Brain pericyte (primary cell): ENCODE measurements at places on chromosomes 11 and 22.
A peak's percentile ranks its signal among the peaks of the same experiment; 100 is the strongest.

DNA sequence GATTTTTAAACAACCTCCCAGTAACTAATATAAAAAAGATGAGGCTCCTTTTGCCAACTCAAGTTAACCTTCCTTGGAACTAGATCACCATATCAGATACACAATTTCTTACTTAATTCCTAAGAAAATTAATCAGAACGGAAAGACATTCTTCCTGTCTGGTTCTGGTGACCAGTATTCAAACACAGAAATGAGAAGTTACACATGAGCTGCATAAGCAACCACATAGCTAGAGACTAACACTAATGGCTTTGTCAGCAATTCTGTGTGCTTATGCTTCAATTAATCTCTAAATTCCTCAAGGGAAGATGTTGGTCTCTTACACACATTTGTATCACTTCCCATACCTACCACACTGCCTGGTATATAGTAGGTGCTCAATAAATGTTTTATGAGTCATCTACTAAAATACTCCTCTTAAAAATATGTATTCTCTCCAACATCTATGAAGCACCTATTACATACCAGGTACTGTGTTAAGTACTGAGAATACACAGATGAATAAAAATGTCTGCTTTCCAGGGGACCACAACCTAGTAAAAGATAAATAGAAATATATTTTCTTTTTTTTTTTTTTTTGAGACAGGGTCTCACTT is 54.5 kb downstream of the GAB2 start:
- no peak for DNase-seq

GRCh38 chr11:15627560-15627959 is 512.8 kb downstream of the INSC start:
- DNase-seq: no peak

DNA sequence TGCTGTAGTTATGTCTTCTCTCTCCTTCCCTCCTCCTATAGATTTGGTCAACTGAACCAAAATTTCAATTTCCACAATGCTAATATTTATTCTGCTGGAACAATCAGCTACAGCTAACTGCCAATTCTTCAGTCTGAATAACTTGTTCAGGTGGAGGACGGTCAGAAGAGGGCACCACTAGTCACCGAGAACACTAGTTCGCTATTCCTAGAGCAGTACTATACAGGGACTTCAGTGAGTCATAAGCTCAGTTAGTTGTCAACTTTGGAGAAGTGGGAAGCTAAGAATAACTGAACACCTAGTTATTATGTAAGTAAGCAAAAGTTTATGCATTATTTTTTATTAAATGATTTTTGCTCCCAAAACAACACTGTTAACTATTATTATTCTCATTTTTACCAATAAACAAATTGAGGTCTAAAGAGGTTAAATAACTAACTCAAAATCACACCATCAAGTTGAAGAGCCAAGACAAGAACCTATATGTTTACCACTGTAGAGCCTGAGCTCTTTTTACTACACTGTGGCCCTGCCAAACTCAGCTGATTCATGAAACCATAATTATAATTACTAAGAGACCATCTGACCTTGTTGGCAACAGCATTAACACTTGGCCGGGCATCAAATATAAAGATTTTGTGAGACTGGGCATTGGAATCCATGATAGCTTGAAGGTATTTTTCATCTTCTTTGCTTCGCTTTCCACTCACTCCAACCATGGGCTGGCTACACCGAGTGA is 59.0 kb downstream of the CEP57 start:
- DNase-seq: peak; percentile 45

DNA sequence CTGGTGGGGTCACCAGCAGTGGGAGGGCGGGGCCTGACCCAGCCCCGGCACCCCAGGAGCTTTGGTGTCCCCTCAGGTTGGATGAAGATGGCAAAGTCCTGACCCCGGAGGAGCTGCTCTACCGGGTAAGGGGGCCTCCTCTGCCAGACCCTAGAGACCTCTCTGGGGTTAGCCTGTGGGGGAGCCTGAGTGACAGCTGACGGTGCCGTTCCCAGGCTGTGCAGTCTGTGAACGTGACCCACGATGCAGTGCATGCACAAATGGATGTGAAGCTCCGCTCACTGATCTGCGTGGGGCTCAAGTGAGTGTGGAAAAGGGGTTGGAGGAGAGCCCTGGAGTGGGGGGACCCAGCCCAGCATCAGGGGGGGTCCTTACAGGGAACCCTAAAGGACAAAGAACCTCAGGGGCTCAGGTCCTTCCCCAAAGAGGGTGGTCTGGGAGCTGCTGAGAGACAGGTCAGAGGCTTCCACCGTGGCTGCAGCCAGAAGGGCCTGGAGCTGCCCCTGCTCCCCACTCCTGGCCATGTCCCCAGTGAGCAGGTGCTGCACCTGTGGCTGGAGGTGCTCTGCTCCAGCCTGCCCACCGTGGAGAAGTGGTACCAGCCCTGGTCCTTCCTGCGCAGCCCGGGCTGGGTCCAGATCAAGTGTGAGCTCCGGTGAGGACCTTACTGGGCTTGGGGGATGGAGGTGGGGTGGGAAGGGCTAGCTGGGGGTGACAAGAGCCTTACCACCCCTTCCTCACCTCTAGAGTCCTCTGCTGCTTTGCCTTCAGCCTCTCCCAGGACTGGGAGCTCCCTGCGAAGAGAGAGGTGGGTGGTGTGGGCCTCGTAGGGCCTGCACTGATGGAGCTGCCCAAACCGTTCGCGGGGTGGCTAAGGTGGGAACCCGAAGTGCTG is 38.6 kb downstream of the SGSM3 start:
- DNase-seq: no peak

DNA sequence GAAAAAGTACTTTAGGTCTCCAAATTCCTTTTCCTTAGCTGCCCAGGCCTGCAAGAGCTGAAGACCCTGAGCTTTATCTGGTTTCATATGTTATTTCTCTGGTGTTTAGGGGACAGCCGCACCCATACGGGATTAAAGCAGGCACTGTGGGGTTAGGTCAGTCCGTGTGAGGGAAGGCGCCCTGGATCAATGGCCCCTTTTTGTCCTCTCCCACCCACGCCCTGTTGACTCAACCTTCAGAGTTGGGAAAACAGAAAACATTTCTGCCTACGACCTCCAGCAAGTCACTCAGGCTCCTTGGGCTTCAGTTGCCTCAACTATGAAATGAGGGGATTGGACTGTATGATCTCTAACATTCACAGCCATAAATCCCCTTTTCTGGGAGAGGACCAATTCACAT is 55.2 kb upstream of the BARX2 start:
- no peak for DNase-seq
